Amniotic stem cell (primary cell): ENCODE measurements at places on chromosomes 2 and 18.
A peak's percentile ranks its signal among the peaks of the same experiment; 100 is the strongest.

- no peak for DNase-seq
Measured at GRCh38 chr18:3495691-3496430, 45.9 kb downstream of the TGIF1 start.

DNA sequence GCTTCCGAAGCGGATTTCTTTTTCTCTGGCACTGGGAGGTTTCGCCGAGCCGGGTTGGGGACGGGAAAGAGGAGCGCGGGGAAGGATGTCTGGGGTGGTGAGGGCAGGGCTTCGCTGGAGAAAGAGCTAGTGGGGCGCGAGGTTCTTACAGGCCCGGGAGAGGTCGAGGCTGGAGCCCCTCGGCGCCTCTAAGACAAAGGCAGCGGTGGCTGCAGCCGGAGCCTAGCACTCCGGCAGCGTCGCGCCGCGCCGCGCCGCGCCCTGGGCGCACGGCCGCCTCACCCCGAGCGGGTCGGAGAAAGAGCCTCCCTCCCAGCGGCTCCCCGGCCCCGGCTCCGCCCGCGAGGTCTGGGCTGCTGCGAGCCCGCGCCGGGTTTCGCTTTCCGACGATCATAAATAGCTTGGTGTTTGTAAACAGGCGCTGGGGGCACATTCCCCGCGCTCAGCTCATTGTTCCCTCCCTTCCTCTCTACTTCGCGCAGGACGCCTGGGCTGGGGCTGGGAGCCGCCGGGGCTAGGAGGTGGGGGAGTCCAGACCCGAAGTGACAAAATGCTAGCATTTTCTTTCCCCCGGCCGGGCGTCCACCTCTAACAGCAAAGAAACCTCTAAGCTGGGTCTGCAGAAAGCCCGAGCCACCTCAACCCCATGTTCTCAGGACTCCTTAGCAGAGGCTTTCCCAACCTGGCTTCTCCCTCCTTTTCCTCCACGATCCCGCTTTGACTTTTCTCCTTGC lies 813 bp upstream of the MEIS1 start:
- peak; percentile 46 for DNase-seq

GRCh38 chr2:73131807-73132206 lies 19.1 kb upstream of the RAB11FIP5 start:
- DNase-seq, result no peak

GRCh38 chr2:2806711-2807110 lies 475.6 kb upstream of the MYT1L start:
- no peak for DNase-seq

DNA sequence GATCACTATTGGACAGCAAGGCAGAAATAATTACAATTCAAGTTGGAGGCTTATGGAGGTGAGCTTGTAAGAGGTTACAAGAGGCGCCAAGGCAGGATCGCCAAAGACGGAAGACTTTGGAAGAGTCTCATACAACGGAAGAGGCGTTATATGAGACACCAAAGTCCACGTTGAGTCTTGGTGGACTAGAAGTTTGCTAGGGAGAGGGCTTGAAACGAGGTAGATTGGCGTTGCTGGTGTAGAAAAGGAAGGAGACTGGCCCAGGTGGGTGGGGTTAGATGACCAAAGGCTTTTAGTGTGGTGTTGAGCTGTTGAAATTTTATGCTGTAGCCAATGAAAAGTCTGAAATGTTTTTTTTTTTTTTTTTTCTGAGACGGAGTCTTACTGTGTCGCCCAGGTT lies 1.4 kb downstream of the MSH2 start:
- no peak for DNase-seq

GRCh38 chr2:211270257-211270656 lies 713.9 kb downstream of the CPS1 start:
- no peak for DNase-seq

DNA sequence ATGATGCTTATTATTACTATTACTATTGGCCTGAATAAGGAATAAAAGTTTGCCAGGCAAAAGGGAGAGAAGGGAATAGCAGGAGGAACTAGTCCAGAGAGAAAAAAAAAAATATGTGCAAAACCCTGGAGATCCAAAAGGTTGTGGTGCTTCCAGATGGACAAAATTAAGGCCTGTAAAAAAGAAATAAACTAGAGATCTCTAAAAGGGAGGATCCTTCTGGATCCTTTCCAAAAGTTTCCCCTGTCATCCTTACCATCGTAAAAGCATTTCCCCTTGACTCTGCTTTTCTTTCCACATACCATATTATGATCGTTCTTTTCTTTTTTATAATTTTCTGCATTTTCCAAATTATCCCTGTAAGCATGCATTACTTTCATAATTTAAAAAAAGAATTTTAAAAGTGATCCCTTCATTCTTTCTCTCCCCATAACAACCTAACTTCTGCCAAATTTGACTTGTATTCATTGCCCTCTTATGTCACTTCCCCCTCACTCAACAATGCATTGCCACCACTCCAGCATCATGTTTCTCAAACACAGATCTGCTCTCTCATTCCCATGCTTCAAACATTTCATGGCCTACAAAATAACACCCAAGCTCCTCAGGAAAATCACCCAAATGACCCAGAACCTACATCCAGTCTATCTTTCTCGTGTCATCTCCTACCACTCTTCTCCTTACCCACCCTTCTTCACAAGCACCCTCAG lies 40.3 kb downstream of the RBMS1 start:
- DNase-seq, result no peak

GRCh38 chr18:48781163-48781987 lies 169.4 kb downstream of the SMAD7 start:
- DNase-seq, result no peak

- DNase-seq, result no peak
Measured at GRCh38 chr2:126663184-126663963, 7.4 kb downstream of the GYPC start.

DNA sequence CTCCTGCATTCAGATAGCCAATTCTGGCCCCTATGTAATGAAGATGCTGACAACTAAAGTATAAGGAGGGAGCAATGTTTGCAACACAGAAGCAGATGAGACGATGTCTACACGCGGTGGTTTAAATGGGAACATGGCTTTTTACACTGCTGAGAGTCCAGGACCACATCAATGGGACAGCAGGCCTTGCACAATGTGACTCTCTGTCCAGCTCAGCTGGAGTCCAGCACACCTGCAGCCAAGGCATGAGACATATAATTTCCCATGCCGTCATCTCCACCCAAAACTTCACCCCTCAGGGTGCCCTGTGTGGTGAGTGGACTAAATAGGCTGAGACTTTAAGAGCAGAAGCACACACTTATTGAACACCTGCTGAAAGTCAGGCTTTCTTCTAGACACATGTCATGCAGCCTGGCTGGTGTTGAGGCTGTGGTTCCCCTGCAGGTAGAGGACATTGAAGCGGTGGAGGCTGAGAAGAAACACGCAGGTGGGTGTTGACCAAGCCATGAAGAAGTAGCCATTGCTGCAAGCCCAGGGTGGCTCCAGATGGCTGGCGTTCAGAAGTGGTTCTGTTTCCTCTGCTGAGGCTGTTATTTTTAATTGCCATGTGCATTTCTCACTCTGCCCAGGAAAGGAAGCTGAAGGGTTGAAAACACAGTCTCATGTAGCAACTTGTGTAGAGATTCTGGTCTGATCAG lies 345.6 kb downstream of the MYCN start:
- no peak for DNase-seq

- no peak for DNase-seq
Measured at GRCh38 chr2:54630858-54631497, 92.5 kb upstream of the EML6 start.

- no peak for DNase-seq
Measured at GRCh38 chr2:22907330-22907729, 477.6 kb upstream of the KLHL29 start.

GRCh38 chr2:157508676-157509075 lies 64.8 kb upstream of the CYTIP start:
- no peak for DNase-seq

- DNase-seq, result no peak
Measured at GRCh38 chr2:172884336-172884735, 148.7 kb downstream of the RAPGEF4 start.

DNA sequence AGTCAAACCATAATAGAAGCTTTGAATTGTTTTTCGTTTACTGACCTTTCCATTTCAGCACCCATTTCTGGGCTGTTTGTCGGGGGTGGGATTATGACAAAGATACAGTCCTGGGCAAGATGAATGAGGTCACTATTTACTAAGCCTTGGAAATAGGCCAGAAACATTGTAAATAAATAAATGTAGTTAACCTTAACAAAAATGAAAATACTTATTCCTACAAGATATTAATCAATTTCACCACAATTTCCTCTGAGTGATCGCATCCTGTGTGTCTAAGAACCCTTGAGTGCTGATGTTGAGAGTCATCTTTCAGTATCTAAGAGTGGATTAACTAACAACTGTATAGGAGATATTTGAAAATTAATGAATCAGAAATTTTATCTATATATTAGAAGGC lies 14.0 kb downstream of the ITGA4 start:
- no peak for DNase-seq

GRCh38 chr2:173231465-173231864 lies 123.2 kb upstream of the CDCA7 start:
- no peak for DNase-seq

DNA sequence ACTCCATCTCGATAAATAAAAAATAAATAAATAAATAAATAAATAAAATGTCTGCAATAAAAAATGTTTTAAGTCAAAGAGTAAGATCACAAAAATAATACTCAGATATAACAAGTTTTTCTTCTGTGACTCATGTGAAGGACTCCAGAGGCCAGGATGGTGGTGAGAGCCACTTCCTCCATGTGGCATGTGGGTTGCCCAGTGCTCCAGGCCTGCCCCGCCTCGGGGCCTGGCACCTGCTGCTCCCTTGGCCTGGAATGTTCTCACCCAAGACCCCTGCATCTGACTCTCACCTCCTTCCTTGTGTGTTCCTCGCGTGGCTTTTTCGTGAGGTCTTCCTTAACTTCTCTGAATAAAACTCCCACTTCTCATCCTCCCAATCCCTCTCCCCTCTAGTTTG lies 77.4 kb upstream of the LDLRAD4 start:
- no peak for DNase-seq

DNA sequence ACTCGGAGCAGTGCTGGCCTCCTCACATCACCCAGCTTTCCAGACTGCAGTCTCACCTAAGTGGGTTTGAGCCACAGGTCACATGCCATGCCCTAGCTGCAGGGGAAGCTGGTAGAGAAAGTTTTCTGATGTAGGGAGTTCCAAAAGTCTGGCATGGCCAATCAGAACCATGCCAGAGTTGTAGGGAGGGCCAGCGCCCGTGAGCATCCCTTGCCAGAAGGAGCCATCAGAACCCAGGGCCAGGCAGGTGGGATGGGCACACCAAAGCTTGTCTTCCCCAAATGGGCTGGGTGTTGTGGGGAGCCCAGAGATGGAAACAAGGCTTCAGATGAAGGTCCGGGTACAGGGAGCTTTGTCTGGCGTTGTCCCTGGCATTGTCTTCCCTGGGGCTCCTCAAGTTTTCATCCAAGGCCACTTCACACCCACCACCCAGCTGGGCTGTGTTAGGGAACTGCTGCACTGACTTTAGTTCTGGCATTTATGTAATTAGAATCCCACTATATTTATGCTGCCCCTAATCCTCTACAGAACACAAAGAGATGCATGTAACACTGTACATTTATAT lies 247.9 kb downstream of the KLHL29 start:
- DNase-seq, result no peak

DNA sequence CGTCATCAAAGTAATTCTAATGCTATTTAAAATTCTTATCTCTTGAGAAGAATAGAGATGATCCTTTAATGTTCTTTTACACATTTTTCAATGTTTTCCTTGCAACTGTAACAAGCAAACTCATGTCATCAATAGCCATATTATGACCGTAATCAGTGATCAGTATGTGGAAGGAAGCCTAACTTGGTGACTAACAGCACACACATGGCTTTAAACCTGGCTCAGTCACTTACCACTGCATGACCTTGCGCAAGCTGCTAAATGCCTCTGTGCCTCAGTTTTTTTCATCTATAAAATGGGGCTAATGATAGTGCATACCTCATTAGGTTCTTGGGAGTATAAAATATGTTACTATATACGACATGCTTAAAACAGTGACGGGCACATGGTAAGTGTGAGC lies 149.7 kb downstream of the BCL2 start:
- DNase-seq, result no peak

DNA sequence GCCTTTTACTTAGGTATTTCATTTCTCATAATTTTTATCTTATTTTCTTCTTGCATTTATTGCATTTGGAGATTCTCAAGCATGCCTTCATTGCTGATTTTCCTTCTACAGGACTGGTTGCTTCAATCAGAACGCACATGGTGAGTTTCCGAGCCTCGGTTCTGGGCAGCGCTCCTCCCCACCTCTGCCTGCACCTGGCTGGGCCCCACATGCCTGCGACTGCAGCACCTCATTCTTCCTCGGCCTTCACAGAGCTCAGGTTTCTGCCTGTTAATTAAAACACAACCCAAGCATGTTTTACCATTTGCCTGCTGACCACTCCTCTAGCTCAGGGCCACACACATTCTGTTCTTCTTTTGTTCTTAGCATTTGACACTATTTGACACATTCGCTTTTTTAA lies 398.8 kb downstream of the GALR1 start:
- no peak for DNase-seq
